ENCODE measurements at places on chromosomes 3 and 15.

GRCh38 chr15:99017322-99017701 is 9.7 kb upstream of the PGPEP1L start:
- no peak for DNase-seq

- DNase-seq, result no peak
These were observed 27.8 kb downstream of the DRD3 start for GRCh38 chr3:114151091-114151490.

- DNase-seq, result no peak
These were observed 150.6 kb upstream of the RGMA start for GRCh38 chr15:93239591-93239990.

DNA sequence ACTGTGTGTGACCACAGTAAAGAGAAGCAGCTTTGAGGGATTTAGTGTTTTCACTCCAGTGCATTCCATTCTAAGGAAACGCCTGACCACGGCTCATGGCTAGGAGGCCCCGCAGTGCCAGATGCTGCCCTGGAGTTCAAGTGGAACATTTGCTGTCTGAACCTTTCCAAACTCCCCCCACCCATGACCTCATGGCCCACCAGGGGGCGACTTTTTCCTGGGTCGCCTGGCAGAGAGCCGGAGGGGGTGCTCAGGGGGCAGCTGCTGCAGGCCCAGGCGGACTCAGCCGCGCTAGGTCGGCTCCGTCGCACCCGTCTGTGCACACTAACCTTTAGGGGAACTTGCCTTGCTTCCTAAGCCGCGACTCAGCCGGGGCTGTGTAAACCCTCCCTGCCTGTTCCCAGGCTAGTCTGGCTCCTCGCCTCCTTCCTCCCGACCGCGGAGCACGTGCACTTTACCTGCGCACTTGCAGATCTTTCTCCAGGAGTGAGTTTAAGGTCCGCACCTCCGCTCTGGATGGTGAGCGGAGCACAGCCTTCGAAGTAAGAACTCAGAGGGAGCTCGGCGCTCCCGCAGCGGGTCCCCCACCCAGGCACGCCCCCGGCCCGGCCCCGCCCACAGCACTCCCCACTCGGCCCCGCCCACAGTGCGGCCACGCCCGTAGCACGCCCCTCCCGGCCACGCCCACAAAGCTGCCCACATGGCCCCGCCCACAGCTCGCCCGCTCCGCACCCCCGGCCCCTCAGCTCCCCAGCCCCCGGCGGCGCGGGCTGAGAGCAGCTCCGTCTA is at the start of gene OCA2:
Gene OCA2 (minus strand): TSS at position 550 of the 789 bp plus-strand sequence. CDS start 17,441 bp downstream, outside the sequence.
- DNase-seq, result no peak

DNA sequence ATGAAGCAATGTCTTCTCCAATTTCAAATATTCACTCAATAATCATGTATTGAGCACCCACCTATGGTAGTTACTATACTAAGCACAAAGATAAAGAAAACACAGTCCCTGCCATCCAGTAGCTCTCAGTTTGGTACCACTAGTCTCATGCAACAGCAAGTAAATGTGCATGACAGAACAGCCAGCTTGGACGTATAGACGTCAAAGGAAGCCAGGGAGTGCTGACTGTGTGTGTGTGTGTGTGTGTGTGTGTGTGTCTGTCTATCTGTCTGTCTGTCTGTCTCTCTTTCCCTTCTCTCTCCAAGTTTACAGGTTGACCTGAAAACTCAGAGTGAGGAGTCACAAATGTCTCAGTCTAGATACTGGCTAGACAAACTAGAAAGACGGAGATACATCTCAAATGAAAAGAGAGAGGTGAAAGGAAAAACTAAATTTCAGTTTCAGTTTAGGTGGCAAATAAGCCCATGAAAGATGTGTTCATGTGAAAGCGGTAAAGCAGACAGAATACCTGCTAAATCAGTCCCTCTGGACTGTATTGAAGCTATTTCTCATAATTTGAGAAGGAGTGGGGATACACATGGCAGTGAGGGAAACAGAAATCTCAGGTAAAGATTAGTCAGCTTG is 141.1 kb upstream of the PTPRG start:
- peak; percentile 80 for DNase-seq

- DNase-seq, result peak; percentile 75
These were observed 118.5 kb downstream of the TLE3 start for GRCh38 chr15:69979262-69979661.

DNA sequence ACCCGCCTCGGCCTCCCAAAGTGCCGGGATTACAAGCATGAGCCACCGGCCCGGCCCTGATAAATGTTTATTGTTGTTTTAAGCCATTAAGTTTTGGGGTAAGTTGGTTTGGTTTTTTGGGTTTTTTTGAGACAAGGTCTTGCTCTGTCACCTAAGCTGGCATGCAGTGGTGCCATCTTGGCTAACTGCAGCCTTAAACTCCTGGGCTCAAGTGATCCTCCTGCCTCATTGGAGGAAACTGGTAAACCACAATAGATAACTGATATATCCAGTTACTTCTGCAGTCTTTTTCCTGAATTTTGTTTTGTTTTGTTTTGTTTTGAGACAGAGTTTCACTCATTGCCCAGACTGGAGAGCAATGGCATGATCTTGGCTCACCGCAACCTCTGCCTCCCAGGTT is 4.2 kb downstream of the SLC25A20 start:
- no peak for DNase-seq

DNA sequence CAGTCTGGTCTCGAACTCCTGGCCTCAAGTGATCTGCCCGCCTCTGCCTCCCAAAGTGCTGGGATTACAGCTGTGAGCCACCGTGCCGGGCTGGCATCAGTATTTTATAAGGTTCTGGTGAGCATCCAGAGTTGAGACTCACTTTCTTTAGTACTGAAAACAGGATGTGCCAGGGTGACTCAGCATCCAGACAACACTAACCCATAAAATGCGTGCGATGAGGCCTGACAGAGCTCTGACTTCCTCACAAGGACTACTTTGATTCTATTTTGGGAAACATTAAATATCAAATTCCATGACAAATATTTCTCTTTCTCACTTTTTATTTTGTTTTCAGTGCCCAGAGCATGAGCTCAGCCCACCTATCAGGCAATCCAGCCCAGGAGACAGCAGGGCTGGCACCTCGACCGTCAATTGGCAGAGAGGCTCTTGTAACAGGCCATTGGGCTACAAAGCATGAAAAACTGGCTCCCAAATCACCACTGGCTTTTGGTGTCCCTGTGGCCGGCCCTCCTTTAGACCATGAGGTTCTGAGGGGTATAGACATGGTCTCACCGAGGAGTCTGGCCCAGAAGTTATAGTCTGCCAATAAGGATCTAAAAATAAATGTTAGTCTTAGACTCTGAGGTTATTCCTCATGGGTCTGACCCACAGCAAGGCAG is 75.0 kb downstream of the FEM1B start:
- no peak for DNase-seq

GRCh38 chr3:155846119-155846518 is 8.1 kb downstream of the SLC33A1 start:
- DNase-seq, result no peak

- no peak for DNase-seq
These were observed 20.3 kb upstream of the NECTIN3 start for GRCh38 chr3:111051354-111051753.

DNA sequence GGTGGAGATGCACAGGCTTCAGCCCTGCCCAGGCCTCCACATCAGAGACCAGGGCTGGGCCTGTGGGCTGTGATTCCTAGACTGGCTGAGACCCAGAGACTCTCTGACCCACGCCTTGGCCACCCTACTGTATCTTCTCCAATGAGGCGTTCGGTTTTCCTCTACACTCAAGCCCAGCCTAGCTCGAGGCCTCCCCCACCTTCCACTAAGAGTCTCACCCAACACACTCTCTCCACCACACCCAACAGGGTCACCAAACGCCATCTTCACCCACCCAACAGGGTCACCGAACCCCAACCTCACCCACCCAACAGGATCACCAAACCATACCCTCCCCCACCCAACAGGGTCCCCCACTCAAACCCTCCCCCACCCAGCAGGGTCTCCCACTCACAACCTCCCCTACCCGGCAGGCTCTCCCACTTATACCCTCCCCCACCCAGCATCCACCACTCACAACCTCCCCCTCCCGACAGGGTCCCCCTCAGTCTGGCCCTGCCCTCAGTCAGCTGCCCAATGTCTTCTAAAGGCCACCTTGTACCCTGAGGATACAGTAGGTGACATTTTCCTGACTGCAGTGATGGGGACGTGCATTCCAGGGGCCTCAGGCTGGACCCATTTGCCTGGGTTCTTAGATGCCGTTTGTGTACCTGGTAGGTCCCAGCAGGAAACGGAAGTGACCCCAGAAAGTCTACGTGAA is 20.4 kb downstream of the CFAP100 start:
- no peak for DNase-seq

DNA sequence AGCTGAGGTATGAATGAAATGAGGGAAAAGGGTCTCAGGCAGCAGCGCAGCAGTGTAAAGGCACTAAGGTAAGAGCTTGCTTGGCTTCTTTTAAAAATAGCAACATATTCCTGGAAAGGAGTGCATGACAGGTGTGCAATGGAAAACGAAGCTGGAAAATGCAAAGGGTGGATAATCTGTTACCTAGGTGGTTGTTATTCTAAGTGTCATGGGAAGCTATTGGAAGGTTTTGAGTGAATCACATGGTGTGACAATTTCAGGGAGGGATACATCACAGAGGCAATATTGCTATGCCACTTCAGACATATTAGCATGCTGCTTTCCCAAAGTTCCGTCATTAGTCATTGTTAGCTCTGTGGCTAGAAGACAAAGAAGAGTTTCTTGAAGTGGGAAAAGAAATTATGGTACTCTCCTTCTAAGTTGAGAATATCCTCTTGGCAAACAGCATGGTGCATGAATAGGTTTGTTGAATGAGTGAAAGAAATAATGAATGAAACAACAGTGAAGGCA is 28.7 kb upstream of the TMEM45A start:
- DNase-seq, result no peak

GRCh38 chr3:190382082-190382481 is 5.9 kb upstream of the CLDN16 start:
- no peak for DNase-seq

- no peak for DNase-seq
These were observed 638.8 kb upstream of the CFAP20DC start for GRCh38 chr3:59688636-59689035.

DNA sequence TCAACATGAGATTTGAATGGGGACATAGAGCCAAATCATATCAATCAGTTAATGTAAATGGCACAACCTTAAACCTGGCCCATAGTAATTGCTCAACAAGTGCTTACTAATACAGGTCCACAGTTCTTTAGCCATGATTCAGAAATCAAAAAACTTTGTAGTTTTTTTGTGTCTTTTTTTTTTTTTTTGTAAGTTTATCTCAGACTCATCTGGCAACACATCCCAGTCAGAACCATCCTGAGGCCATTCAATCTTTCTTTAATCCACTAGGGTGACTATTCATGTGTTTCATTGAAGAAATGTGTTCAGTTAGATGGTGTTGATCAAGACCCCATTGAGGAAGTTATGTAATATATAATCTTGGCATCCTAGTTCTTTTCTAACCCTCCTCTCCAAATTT is 65.4 kb downstream of the ABI3BP start:
- no peak for DNase-seq

DNA sequence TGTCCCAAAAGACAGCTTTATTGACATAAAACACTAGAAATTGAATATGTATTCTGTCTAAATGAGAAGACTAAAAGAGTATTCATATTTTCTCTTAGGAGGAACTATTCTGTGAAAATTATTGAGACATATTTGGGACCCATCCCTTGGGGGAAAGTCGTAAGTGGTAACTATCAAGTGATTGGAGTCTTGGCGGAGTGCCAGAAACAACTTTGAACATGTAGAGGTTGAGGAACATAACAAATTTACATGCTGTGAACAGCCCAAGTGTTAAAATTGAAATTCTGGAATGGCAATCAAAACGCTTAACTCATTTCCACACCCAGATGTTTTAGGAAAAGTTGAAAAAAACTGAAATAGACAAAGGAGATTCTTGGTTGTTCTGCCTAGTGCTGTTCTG is 1034.6 kb downstream of the NSUN3 start:
- DNase-seq, result no peak

GRCh38 chr3:36678216-36679013 is 85.9 kb downstream of the DCLK3 start:
- no peak for DNase-seq

DNA sequence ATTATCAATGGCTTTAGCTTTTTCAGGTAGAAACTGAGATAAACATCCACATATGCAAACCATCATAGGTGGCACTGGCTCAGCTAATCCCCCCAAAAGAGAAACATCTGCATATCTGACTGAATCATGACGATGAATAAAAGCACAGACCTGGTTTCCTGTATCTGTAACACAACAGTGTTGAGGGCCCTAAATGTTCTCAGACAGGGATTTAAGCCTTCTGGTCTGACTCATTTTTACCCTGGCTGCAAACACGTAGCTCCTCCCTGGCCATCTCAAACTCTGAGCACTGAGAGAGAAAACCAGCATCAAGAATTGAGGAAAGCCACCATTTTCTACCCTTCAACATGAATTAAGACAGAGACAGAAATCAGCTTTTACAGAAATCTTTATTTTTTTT is 35.2 kb downstream of the GLB1 start:
- no peak for DNase-seq

GRCh38 chr3:99702953-99703943 is 64.9 kb downstream of the COL8A1 start:
- peak; percentile 3 for DNase-seq

- DNase-seq, result no peak
These were observed 207.6 kb upstream of the AZI2 start for GRCh38 chr3:28556195-28556594.

- no peak for DNase-seq
These were observed 102.3 kb upstream of the PFN2 start for GRCh38 chr3:150073031-150073430.

DNA sequence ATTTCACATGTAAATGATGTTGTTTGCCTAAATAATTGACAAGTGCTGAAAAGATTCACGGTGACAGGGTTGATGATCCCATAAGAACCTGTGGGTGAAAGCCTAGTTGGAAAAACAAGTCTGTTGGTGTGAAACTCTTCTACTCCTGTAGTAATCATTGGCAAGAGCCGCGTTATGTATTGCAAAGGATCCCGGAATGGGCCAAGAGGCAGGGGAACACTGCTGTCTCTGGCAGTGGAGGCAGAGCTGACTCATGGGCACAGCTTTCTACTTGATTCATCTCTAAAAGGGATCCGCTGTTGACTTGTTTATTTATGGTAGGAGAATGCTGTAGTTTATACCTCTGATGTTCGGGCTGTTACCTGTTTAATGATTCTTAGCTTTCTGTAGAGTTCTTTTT is 63.1 kb downstream of the MAP6D1 start:
- DNase-seq, result no peak

DNA sequence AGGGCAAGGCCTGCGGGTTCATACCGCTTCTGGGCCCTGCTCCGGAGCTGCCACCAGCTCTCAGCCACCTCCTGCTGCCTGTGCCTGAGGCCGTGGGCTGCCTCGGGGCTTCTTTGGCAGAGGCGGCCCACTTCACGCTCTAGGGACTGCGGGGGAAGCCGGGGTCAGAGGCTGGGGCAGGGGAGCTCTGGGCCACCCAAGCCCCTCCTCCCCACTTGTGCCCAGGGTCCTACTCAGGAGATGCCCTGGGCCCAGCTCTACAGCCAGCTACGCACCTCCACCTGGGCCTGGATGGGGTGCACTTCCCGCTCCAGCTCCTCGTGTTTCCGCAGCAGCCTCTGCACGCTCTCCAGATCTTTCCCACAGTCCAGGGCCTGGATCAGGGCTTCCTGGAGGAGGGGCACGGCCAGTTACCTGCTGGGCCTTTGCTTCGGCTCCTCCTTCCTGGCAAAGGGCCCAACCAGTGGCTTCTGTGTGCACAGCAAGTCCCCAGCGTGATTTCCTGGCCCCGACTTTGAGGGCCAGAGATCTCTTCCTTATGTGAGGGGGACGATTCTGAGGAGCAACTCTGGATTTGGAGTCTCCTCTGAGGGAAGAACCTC is 24.0 kb downstream of the PLA2G4B start:
- no peak for DNase-seq
